Left ventricle myocardium inferior (tissue), 1 donor: ENCODE measurements at places on chromosomes 12 and 14.

DNA sequence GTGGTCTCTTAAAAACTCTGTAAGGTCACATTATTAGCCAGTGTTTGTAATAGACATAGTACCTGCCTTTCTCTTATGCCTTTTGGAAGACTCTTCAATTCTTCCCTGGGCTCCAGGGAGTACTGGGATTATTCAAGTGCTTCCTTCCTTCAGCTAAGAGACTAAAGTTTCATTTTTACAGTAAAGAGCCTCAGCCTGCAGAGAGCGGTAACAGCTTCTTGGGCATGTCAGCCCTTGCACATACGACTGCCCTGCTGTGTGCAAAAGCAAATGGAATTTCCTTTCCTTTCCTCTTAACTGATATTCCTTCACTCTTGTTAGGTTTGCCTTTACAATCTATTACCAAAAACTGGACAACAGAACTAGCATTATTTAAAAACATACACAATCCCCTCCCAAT, 32.9 kb upstream of the AMIGO2 start:
- H3K4me3 ChIP-seq, result no peak overlapping the region
- no peaks in the 10 kb centered on the region for H3K27me3 ChIP-seq
- DNase-seq, result no peak
- H3K36me3 ChIP-seq, result no peaks in the 10 kb centered on the region

- peaks cover 53% of the 10 kb centered on the region for H3K4me1 ChIP-seq
- peaks cover 59% of the 10 kb centered on the region for H3K27me3 ChIP-seq
- H3K27ac ChIP-seq, result peak overlapping the region; percentile 64
- H3K36me3 ChIP-seq, result no peaks in the 10 kb centered on the region
Observed at GRCh38 chr14:104082807-104083206, 2.7 kb upstream of the ASPG start.

DNA sequence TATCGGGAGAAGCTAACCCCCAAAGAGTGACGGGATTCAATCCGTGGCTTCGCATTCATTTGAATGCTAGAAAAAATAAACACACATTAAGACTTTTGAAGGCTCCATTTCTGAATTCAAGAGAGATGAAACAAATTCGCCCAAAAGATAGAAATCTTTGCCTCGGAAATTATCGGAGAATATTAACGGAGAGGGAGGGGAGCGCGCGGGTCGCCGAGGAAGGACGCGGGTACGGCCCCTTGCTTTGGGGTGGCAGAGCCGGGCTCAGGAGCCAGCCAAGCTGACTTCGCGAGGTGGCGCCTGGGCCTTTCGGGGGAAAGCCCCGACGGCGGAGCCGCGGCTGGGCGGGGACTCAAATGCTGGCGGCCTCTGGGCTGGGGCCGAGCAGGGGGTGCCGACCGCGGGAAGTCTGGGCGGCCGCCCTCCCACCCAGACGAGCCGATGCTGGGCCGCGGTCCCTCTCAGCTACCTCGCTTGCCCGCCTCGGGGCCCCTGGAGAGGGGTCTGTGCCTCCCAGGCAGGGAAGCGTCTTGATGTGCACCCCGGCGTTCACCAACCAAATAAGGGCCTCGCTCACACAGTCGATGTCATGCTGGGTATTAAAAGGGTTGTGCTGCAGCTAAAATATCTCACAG, 14.7 kb downstream of the NKX2-1 start:
- H3K36me3 ChIP-seq, result no peaks in the 10 kb centered on the region
- no peak overlapping the region for H3K4me3 ChIP-seq
- peaks cover 21% of the 10 kb centered on the region for H3K4me1 ChIP-seq
- DNase-seq, result no peak
- no peak overlapping the region for H3K27ac ChIP-seq

- H3K36me3 ChIP-seq, result no peaks in the 10 kb centered on the region
- no peaks in the 10 kb centered on the region for H3K27me3 ChIP-seq
Observed at GRCh38 chr12:124849382-124849781, 14.3 kb downstream of the SCARB1 start.

DNA sequence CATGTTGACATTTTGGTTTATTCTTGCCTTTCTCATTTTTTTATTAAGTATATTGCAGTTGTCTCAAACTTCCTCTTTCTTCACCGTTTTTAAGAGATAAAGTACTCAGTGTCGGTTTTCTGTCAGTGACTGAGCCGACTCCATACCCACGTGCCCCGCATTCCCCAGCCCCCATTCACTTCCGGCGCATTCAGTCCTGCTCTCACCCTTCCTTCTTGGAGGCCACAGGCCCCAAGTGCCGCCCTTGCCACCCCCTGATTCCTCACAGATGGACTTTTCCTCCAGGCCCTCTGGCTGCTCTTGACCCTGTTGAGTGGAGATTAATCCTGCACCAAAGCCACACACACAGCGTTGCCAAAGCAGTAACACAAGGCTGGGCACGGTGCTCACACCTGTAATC, 19.1 kb upstream of the DNAH10 start:
- H3K27ac ChIP-seq, result no peak overlapping the region
- H3K4me3 ChIP-seq, result no peak overlapping the region
- DNase-seq, result no peak
- H3K4me1 ChIP-seq, result no peaks in the 10 kb centered on the region
- H3K36me3 ChIP-seq, result peaks cover 84% of the 10 kb centered on the region

DNA sequence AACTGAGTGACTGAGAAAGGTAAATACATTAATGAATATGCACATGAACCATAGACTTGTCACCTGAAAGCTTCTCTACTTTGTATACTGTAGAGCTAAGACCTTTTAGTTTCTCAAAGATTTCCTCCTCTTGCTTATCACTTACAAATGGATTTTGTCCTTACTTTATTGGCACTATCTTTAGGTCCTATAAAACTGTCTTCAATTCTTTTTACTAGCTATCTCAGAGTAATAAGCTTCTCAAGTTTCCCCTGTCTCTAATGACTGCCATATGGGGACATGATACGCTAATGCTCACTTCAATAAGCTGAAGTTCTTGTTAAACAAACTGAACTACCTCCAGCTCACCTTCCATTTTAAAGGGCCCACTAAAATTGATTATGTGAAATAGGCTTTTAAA, 468.2 kb upstream of the CCDC196 start:
- peaks cover 25% of the 10 kb centered on the region for H3K27me3 ChIP-seq
- no peaks in the 10 kb centered on the region for H3K36me3 ChIP-seq
- H3K27ac ChIP-seq, result no peak overlapping the region
- no peaks in the 10 kb centered on the region for H3K4me1 ChIP-seq
- no peak for DNase-seq
- no peak overlapping the region for H3K4me3 ChIP-seq

DNA sequence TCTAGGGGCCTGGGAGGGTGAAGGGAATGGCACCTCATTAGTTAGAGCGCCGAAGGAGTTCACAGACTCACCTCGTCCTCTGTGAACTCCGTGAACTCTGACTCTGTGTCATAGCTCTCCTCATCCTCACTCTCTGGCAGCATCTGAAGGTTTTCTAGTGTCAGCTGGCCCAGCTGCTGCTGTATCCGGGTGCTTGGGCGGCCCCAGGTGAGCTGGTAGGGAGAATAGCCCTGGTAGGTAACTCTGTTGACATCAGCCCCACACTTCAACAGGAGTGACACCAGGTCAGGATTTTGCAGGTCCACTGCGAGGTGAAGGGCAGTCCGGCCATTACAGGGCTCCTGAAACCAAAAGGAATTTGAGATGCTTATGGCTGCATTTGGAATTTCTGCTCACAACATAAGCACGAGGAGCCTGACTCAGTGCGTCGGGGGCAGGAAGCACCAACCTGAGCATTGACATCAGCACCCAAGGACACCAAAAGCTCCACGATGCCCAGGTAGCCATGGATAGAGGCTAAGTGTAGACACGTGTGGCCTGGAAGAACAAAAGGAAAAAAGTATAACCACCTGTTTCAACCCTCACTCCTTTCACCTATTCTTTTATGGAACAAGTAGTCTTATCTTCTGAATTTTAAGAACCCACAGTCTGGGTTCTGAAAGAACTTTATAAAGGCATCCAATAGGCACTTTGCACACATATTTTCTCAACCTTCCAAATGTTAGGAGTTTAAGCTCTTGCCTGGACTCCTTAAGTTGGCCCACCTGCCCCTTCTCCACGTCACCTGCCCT, 2.0 kb downstream of the NFKBIA start:
- peaks cover 91% of the 10 kb centered on the region for H3K4me1 ChIP-seq
- no peaks in the 10 kb centered on the region for H3K27me3 ChIP-seq
- H3K36me3 ChIP-seq, result peaks cover 42% of the 10 kb centered on the region
- peak overlapping the region; percentile 100 for H3K27ac ChIP-seq
- DNase-seq, result no peak

DNA sequence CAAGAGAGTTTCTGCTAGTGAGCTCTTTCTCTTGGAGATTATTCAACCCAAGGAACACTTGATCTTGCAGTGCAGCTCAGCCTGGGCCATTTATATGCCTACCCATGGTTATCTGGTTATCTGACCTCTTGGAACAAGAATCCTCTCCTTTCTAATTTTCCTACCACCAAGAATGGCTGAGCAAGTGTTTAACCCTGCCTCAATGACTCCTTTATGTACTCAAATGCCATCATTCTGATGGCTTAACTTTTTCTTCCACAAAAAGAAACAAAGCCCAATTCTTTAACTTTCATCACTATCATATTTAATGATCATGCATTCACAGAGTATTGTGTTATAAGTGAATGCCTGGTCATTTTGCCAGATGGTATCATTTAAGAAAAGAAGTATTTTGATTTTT, 67.8 kb downstream of the TMEM117 start:
- H3K27me3 ChIP-seq, result no peaks in the 10 kb centered on the region
- no peak overlapping the region for H3K4me3 ChIP-seq
- peaks cover under 1% of the 10 kb centered on the region for H3K4me1 ChIP-seq
- DNase-seq, result no peak
- H3K36me3 ChIP-seq, result no peaks in the 10 kb centered on the region
- H3K27ac ChIP-seq, result no peak overlapping the region

- H3K27ac ChIP-seq, result no peak overlapping the region
- H3K4me3 ChIP-seq, result no peak overlapping the region
- H3K36me3 ChIP-seq, result no peaks in the 10 kb centered on the region
- H3K4me1 ChIP-seq, result peaks cover 11% of the 10 kb centered on the region
- DNase-seq, result no peak
Observed at GRCh38 chr12:116919706-116920485, 9.1 kb downstream of the FBXW8 start.

GRCh38 chr14:65255583-65256461, 153.5 kb upstream of the MAX start:
- H3K4me1 ChIP-seq, result peaks cover 5% of the 10 kb centered on the region
- H3K27me3 ChIP-seq, result no peaks in the 10 kb centered on the region
- H3K27ac ChIP-seq, result no peak overlapping the region
- DNase-seq, result no peak

GRCh38 chr14:42319996-42320395, 713.3 kb downstream of the LRFN5 start:
- DNase-seq, result no peak
- H3K27ac ChIP-seq, result no peak overlapping the region
- H3K4me1 ChIP-seq, result no peaks in the 10 kb centered on the region
- H3K27me3 ChIP-seq, result no peaks in the 10 kb centered on the region

GRCh38 chr12:62601765-62602164, 135.1 kb downstream of the MON2 start:
- H3K27ac ChIP-seq, result peak overlapping the region; percentile 100
- no peak for DNase-seq
- H3K4me3 ChIP-seq, result peak overlapping the region; percentile 86
- no peaks in the 10 kb centered on the region for H3K36me3 ChIP-seq
- no peaks in the 10 kb centered on the region for H3K27me3 ChIP-seq

DNA sequence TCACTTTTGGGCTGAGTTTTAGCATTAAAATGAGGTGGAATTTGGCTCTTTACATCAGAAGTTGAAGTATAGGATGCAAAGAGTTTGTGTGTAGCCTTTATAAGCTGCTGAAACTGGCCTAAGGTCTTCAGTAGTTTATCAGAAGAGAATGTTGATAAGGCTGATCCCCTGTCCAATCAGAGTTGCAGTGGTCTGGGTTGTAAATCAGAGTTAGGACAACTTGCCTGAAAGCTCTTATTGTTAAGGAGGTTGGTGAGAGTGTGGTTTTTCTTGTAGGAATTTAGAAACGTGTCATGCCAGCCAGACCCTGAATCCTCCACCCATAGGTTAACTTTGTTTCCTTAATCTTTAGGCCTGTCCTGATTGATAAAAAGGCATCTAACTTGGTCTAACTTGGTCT, 143.5 kb downstream of the ST8SIA1 start:
- H3K36me3 ChIP-seq, result no peaks in the 10 kb centered on the region
- H3K4me3 ChIP-seq, result no peak overlapping the region
- H3K27me3 ChIP-seq, result no peaks in the 10 kb centered on the region
- no peaks in the 10 kb centered on the region for H3K4me1 ChIP-seq

DNA sequence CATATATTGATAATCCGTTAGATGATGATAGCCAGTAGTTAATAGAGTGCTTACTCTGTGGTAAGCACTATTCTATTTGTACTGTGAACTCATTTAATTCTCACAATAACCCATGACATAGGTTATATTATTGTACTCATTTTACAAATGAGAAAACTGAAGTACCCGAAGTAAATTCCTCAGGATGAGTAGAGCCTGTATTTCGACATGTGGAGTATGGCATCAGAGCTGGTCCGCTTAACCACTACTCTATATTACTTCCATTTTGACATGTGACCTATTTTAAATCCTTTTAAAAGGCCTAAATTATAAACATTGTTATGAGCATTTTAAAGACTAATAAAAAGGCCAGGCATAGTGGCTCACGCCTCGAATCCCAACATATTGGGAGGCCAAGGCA, 8.0 kb upstream of the RAP1B start:
- no peak overlapping the region for H3K4me3 ChIP-seq
- no peak for DNase-seq
- H3K27ac ChIP-seq, result no peak overlapping the region
- H3K4me1 ChIP-seq, result no peaks in the 10 kb centered on the region
- H3K36me3 ChIP-seq, result no peaks in the 10 kb centered on the region

DNA sequence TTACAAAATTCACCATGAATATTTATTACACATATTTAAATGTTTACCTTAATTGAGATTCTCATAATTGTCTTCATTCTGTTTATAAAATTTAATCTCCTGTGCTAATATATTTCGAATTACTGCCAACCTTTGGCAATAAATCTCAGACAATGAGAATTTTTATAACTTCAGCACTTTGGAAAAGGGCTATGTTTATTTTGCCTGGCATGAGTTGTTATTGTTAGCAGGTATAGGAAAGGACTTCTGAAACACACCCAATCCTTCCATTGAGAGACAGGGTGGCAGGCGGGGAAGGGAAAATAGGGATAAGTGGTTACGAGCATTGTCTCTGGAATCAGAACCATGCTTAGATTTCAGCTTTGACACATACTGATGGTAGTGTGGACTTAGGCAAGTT, 12.1 kb upstream of the MSRB3 start:
- H3K36me3 ChIP-seq, result no peaks in the 10 kb centered on the region
- no peak overlapping the region for H3K27ac ChIP-seq
- DNase-seq, result no peak
- no peaks in the 10 kb centered on the region for H3K4me1 ChIP-seq

- H3K4me3 ChIP-seq, result no peak overlapping the region
- no peaks in the 10 kb centered on the region for H3K36me3 ChIP-seq
- H3K27me3 ChIP-seq, result peaks cover 26% of the 10 kb centered on the region
Observed at GRCh38 chr12:112936927-112937326, 1.3 kb upstream of the OAS3 start.

GRCh38 chr12:39252628-39253027, 190.3 kb downstream of the KIF21A start:
- DNase-seq, result peak; percentile 18
- no peak overlapping the region for H3K4me3 ChIP-seq
- H3K36me3 ChIP-seq, result no peaks in the 10 kb centered on the region
- H3K4me1 ChIP-seq, result no peaks in the 10 kb centered on the region
- no peak overlapping the region for H3K27ac ChIP-seq

GRCh38 chr14:67077921-67078320, 111.3 kb upstream of the GARIN2 start:
- no peak overlapping the region for H3K27ac ChIP-seq
- H3K4me3 ChIP-seq, result no peak overlapping the region
